ENCODE measurements at places on chromosomes 5 and 9.

GRCh38 chr5:61906820-61907219, 399.2 kb upstream of the KIF2A start:
- DNase-seq: no peak

GRCh38 chr5:43232943-43233833, 41.2 kb downstream of the NIM1K start:
- no peak for DNase-seq

DNA sequence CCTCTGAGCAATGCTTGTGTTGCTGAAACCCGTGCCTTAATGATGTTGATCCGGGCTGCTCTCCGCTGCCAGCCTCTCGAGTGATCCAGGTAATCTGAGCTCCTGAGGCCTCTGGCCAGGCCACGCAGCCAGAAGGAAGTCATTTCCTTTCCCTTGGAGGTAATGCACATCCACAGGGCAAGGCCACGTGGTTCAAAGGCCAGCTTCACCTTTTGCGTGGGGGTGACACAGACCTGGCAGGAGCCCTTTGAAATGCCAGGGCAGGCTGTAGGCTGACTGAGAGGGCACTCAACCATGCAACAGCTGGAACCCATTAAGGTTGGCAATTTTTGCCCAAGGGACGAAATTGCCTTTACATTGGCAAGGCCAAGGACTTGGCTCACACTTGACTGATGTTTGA, 80.4 kb downstream of the LIX1 start:
- DNase-seq: no peak

GRCh38 chr5:110063640-110064602, 374.2 kb downstream of the MAN2A1 start:
- peak; percentile 4 for DNase-seq

GRCh38 chr9:125066839-125067619, 76.3 kb downstream of the SCAI start:
- DNase-seq: peak; percentile 6

- no peak for DNase-seq
These were observed 23.5 kb upstream of the RANBP3L start for GRCh38 chr5:36325196-36325595.

DNA sequence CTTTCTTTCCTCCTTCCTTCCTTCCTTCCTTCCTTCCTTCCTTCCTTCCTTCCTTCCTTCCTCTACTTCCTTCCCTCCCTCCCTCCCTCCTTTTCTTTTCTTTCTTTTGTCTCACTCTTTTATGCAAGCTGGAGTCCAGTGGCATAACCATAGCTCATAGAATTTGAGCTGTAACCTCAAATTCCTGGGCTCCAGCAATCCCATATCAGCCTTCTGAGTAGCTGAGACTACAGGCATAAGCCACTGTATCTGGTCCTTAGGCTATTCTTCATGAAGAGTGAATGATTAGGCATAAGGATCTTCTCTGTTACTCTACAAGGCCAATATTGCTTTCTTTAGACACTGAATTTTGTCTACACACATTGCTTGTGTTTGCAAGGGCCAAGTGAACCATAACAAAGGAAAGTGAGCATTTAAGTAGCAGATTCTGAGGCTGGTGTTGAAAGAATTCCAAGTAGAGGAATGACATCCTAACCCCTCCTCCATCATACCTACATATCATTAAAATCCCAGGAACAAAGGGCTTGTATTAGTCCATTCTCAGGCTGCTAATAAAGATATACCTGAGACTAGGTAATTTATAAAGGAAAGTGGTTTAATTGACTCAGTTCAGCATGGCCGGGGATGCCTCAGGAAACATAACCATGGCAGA, 293.2 kb downstream of the HCN1 start:
- peak; percentile 70 for DNase-seq

Measured in A673 (cell line).